Fibroblast of skin of left quadriceps (primary cell): ENCODE measurements at places on chromosomes 3 and 15.
A peak's percentile ranks its signal among the peaks of the same experiment; 100 is the strongest.

- no peak for DNase-seq
Measured at GRCh38 chr3:55676643-55677042, 189.5 kb upstream of the WNT5A start.

GRCh38 chr3:147431751-147432150 lies 22.6 kb downstream of the ZIC1 start:
- DNase-seq, result peak; percentile 72

GRCh38 chr3:116300226-116300625 lies 145.1 kb downstream of the LSAMP start:
- DNase-seq, result no peak

- no peak for DNase-seq
Measured at GRCh38 chr15:93360318-93360717, 271.3 kb upstream of the RGMA start.

DNA sequence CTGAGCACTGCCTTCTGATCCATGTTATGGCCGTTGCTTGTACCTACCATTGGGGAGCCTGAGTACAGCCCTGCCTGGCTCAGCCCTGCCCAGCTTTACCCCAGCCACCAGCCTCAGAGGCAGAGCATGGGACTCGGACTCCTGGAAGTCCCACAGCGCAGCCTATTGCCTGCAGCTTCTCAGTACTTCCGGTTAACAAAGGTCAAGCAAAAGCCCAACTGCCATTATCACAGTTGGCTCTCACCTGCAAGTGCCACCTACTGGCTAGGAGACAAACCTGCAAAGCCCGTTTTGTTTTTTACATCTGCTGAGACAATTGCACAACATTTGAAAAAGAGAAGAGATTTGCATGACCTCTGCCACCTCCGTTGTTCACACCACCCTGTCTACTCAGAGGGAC lies 1081.7 kb downstream of the NAALADL2 start:
- DNase-seq, result no peak

DNA sequence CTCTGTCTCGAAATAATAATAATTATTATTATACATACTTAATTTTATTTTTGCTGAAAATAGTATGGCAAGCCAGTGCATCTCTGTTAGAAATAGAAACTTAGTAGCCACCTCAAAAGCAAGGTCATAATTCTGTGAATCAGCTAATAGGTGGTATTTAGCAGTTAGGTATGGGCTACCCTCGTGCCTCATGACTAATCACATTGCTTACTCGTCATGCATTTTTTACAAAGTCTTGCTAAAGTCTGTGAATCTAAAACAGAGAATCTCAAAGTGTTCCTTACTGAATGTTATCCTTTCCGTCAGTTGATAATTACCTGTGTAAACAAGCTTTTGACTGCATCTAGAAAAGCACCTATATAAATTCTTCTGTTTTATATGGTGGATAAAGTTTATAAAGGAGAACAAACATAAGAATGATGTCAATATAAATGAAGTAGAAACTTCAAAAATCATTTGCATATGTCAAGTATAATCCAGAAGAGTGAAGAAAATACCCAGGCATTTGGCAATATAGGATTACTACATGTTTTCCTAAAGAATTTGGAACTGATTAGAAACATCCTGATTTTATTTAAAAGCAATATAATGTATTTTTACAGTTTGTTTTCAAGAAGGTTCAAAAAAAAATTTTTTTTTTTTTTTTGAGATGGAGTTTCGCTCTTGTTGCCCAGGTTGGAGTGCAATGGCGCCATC lies 6.2 kb downstream of the PPARG start:
- peak; percentile 44 for DNase-seq

GRCh38 chr3:33751336-33751735 lies 33.3 kb upstream of the CLASP2 start:
- no peak for DNase-seq

DNA sequence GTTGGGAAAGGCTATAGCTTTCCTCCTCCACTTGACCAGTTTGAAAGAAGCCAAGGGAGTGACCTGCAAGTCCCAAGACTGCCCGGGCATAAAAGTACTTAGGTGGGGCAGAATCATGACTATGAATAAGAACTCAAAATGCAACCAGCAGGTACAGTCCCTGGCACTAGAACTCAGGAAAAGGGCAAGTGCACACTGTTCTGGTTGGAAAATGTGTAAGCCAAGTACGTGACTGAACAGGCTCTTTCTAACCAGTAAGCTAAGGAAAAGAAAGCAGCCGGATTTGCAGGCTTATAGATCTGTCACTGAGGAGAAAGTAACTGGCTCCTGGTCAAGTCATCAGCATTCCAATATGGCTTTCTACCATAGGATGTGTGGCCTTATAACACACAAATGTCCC lies 101.2 kb upstream of the SLC4A7 start:
- no peak for DNase-seq

GRCh38 chr15:26394801-26395200 lies 378.1 kb downstream of the GABRB3 start:
- no peak for DNase-seq

GRCh38 chr3:25038922-25039321 lies 389.1 kb upstream of the RARB start:
- DNase-seq, result no peak

GRCh38 chr3:7607083-7607482 lies 746.2 kb downstream of the GRM7 start:
- no peak for DNase-seq

- DNase-seq, result no peak
Measured at GRCh38 chr3:134056464-134056891, 26.8 kb upstream of the SLCO2A1 start.

GRCh38 chr3:25592510-25592968 lies 72.2 kb downstream of the TOP2B start:
- peak; percentile 31 for DNase-seq

DNA sequence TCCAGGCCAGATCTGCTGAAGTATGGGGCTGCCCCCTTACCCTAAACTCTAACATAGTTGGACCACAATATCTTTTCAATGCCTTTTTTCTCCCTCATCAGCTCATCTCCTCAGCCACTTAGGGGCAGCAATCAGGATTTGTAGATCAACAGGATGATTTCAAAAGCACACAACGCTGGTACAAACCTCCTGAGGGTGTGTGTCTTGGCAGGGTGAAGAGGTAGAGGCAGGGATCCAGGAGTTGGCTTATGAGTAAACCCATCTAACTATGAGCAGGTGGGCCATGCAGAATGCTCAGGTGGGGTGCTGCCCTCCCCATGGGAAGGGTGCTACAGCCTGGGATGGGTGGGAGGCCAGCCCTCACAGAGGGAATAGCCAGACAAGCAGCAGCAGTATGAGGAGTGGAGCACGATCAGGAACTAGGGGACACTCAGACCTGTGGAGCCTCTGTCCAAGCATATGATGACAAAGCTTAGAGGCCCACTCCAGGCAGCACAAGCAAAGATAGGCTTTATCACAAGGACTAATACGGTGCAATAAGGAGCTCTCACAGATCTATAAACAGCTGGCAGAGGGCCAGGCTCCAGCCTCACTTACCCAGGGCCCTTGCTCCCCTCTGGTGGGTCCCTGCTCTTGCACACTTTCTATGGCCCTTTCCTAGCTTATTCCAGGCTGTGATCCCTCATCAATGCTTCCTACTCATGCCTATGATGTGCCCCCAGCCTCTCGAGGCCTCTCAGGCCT lies 32.2 kb downstream of the IL20RB start:
- no peak for DNase-seq

- no peak for DNase-seq
Measured at GRCh38 chr3:143120716-143121240, 1.2 kb downstream of the CHST2 start.

DNA sequence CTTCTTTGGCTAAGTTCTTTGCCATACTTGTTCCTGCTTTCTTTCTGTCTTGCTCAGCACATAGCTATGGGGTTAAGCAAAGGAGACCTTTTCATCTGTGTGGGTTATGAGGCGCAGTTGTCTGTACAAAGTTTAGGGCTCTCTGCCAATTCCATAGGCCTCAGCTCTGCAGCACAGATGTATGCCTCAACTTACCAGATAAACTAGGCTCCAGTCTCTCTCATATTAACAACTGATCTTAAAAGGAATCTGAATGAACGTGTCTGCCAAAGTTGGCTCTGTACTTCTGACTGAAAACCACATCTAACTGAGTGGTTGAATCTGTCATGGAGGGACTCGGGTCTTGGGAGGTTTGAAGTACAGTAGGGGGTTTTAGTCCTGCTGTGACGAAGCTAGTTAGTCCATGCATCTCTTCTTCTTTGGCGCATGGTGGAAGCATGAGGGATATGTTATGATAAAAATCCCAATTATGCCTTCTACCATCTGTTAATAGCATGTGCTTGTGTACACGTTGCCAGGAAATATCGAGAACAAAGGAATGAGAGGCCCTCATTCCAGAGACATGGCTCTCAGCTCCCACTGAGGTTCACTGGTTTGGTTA lies 114.6 kb upstream of the TSC22D2 start:
- DNase-seq, result peak; percentile 94

DNA sequence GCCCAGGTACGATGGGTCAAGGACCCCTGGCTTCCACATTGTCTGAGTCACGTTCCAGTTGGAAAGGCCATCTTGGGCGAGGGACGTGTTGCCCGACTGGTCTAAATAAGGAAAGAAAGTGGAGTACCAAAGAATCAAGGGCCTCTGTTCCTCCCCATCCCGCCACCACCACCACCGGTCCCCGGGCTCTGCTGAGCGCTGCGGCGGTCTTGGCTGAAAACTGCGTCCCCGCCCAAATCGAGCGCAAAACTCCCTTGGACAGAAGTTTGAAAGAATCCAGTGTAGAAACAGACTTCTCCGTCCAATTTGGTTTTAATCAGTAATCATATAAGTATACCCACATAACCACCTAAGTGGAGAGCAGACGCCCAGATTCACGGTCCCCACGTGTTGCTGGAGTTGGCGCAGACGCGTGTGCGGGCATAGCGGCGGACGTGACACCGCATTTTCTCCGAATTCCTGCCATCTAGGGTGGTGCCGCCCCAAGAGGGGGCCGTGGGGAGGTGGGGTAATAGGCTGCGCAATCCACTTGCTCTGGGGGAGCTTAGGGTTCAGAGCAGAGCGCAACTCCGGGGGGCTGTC lies 243.8 kb upstream of the TOPAZ1 start:
- no peak for DNase-seq
